Activated CD4-positive, alpha-beta T cell treated with anti-CD3 and anti-CD28 coated beads for 24 hours (primary cell): ENCODE measurements at places on chromosomes 16 and 17.

GRCh38 chr17:69466905-69467667 lies 52.6 kb downstream of the MAP2K6 start:
- DNase-seq = no peak

DNA sequence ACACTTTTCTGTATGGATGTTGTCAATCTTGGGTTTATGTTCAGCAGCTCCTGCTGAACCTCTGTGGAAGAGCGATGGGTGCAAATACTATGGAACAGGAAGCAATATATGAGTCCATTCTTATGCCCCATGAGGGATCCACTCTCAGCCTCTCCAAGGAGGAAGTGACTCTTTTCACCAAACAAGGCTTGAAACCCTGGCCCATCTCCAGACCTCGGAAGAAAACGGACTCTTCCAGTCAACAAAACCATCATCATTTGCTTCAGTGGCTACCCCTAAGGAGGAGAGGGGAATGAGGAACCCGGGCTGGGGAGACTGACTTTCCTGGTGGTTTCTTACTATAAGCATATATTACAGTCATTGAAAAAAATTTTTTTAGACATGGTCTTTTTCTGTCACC lies 206.2 kb downstream of the AXIN2 start:
- no peak for DNase-seq

- DNase-seq = no peak
These were observed 185.6 kb upstream of the COX10 start for GRCh38 chr17:13883659-13884058.

GRCh38 chr17:44014133-44014436 lies 678 bp downstream of the TMEM101 start:
- no peak for DNase-seq
